ENCODE measurements at places on chromosomes 12 and 14. TPM values are rescaled to one million over a fixed set of nuclear protein-coding genes. Genes with fewer than 3 reads are reported as not detected.

Gene KCNK13
- 0.56 TPM for total RNA-seq

Gene PTHLH
- 1.8 TPM for total RNA-seq

Gene IL26
- not detected for total RNA-seq

Gene ALDH1L2
- 25.1 TPM for total RNA-seq

Gene C12orf54
- total RNA-seq: not detected

Gene CLEC12A
- total RNA-seq: 5.0 TPM

Gene DLK1
- total RNA-seq: not detected
